ENCODE measurements at places on chromosomes 6 and 20. TPM values are rescaled to one million over a fixed set of nuclear protein-coding genes. Genes with fewer than 3 reads are reported as not detected.

GRCh38 chr6:15413466-15414234 lies 167.8 kb downstream of the JARID2 start:
- no peak for DNase-seq

Gene TRIM15
- total RNA-seq: not detected

Gene CCDC170
- total RNA-seq: 0.38 TPM

Gene ULBP3
- total RNA-seq: 0.57 TPM

Gene TMEM217
- 1.0 TPM for total RNA-seq

Gene RARS2
- total RNA-seq: 23.6 TPM

DNA sequence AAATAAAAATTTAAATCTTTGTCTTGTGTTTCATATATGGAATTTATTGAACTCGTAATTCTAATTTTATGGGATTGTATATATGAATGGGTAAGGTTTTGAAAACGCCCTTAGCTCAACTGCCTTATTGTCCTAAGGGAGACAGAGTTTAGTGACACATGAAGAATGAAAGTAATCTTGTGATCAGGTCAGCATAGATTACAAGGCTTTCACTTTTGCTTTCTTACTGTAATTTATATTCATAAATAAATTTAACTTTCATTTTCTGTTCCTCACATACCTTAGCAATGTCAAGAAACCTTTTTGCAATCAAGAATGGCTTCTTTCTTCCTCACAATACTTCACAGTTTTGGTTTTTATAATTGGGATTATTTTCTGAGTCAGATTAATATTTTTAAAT lies 14.4 kb downstream of the KPNA5 start:
- DNase-seq: no peak

DNA sequence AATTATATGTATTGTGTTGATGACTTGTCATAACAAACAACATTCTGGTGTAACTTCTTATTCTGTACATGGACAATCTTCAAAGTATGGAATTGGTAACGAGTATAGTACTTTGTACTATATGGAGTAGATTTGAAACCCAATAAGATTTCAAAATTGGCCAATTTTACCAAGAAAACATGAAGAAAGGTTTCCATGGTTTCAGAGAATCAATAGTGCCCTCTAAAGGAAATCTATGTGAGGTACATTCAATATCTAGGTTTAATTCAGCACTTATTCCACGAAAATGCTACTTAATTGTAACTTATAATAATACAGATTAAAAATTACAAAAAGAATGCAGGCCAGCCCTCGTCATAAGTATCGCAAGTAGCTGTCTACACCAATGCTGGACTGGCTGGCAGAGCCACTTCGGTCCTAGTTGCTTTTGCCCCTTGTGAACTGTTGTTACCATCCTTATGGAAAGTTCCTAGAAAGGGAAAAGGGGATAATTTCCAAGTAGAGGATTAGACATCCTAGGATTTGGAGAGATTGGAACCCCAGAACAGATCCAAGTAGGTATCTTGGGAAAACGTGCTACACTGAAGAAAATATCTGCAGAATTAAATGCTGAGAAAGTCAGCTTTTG lies 70.9 kb downstream of the LCA5 start:
- DNase-seq: no peak

Data from cardiac septum (tissue), 1 donor.